ENCODE measurements at places on chromosomes 11 and 22.

GRCh38 chr11:104679258-104679657 is 219.0 kb downstream of the CASP12 start:
- no peak for DNase-seq

- no peak for DNase-seq
Observed at GRCh38 chr11:132296946-132297610, 926.7 kb downstream of the NTM start.

GRCh38 chr22:40512426-40513136 is 123.9 kb downstream of the MRTFA start:
- peak; percentile 77 for DNase-seq

DNA sequence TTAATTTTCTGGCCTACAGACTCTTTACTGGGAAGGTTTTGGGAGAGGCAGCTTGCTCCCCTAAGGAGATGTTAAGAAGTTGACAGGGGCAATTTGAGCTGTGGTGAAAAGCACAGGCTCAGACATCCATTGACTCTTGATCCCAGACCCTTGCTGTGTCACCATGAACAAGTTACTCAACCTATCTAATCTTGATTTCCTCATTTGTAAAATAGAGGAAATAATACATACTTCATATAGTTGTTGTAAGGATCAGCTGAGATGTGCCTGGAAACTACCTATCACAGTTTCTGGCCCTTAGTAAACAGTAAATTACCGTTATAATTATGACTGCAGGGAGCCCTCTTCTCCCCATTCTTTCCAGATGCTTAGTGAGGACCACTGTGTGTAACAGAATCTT is 16.6 kb upstream of the SCGB1D4 start:
- no peak for DNase-seq

DNA sequence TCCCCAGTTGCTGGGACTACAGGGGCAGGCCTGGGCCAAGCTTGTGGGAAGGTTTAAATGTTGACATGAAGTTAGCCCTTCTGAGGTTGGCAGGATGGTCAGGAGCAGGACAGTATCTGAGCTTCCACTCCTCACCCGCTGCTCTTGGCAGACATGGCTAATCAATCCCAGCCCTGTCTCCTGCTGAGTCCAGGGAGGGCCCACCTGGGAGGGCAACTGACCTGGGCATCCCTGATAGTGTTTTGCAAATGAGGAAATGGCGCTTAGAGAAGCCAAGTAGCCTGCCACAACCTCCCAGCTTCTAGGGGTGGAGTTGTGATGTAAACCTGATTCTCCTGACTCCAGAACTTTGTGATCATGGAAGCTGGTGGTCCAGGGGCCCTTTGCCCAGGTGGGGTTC is 16.7 kb downstream of the FLRT1 start:
- no peak for DNase-seq

- no peak for DNase-seq
Observed at GRCh38 chr11:119863851-119864601, 135.0 kb upstream of the NECTIN1 start.

GRCh38 chr11:20688761-20689160 is 19.4 kb downstream of the NELL1 start:
- DNase-seq = no peak

DNA sequence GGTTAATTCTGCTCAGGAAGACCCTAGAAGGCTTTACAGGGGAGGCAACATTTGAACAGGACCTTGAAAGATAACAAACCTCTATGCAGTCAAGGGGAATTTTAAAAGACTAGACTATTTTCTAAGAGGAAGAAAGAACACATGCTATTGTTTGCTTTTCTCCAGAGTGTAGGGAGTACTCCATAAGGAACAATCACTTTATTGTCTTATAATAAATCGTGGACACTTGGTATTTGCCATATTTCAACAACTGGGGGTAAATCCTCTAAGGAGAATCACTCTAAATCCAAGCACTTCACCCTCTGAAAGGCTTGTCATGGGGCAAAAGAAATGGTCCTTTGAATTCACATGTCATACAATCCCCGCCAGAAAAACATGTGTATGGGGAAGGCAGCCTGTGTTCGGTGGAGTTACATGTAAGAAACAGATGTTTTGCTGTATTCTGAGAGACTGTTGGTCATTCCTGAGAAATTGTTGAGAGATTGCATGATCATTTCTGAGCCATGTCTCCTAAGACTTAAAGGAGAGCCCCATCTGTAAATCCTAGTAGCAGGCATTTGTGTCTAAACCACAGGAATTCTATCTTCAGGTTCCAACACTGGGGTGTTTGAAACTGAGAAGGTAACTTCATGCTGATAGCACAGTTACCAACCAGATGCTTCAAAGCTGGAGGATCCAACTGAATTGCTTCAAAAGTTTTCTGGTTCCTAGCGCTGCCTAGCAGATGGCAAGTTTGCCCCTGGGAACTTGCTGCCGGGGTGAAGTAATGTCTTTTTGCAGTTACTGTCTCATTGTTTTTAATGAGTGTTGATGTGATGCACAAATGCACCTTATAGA is 66.8 kb downstream of the FZD4 start:
- DNase-seq = no peak

GRCh38 chr22:29702000-29702930 is 17.5 kb upstream of the CABP7 start:
- DNase-seq = no peak

GRCh38 chr11:8715501-8715900 is 32.9 kb downstream of the RPL27A start:
- no peak for DNase-seq

GRCh38 chr22:46758121-46758520 is 4.3 kb upstream of the TBC1D22A start:
- DNase-seq = no peak

GRCh38 chr11:95593111-95593510 is 196.5 kb downstream of the FAM76B start:
- no peak for DNase-seq

DNA sequence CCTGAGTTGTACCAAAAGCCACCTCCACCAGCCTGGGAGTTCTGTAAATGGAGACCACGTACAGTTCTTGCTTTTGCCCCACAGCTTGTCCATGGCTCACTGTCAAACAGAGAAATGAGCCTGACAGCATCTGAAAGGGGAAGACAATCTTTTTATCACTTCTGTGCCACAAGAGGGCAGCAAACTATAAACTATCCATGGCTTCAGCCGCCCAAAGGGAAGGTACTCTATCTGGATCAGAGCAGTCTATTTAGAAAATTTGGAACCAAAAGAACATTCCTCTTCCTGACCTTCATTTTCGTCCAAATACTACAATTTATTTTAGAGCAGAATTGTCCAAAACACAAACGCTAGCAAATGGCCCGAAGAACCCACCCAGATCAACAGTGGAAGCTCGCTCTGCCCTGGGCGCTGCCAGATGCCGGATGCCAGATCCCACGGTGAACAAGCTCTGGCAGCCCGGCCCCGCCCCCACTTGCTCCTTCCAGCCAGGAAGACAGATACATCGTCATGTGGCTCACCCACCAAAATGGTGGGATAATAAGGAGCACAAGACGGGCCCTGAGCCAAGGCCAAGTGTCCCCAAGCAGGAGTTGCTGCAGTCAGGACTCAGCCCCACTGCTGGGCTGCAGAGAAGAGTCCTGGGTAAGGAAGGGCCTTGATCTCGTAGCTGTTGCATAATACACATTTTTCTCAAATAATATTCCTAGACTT is 23.9 kb upstream of the SCGB1A1 start:
- DNase-seq = no peak

DNA sequence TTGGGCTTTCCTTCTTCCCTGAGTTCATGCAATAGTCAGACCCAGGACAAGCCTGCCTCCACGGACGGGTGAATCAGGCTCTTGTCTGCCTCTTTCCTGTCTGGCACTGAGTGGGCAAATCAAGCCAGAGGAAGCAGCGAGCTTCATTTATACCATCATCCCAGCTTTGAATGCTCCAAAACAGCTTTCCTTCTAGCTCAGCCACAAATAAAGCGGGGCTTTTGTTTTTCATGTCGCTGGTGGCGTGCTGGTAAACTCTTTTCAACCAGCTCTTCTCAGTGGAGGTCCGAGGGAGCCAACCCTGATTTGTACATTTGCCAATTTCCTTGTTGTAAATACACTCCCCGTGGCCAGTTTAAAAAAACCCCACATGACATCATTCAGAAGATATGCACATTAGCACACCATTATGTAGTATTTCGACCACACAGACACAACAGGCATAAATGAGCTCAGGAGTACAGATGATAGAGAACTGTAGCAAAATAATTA is 8.6 kb downstream of the C11orf91 start:
- peak; percentile 85 for DNase-seq

- no peak for DNase-seq
Observed at GRCh38 chr22:44348971-44349560, 36.3 kb upstream of the SHISAL1 start.

GRCh38 chr11:2511421-2512369 is 66.9 kb downstream of the KCNQ1 start:
- DNase-seq = no peak

- no peak for DNase-seq
Observed at GRCh38 chr22:49166211-49166610, 661.5 kb downstream of the BRD1 start.

DNA sequence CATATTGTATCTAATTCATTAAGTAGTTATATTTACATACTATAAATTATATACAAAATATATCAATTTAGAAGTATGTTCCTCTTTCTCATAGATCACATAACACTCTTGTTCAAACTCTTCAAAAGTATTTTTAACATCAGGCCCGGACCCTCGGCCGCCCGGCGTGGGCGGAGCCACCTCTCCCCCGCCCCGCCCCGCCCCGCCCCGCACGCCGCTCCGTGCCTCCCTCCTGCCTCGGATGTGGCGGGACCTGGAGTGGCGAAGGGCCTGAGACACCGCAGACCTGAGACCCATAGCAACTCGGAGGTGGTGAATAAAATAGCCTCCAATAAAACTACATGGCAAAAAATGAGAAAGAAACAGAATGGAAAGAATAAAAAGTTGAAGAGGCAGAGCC is 105.9 kb upstream of the BDNF start:
- no peak for DNase-seq

- no peak for DNase-seq
Observed at GRCh38 chr11:695288-695537, 191 bp upstream of the DEAF1 start.

DNA sequence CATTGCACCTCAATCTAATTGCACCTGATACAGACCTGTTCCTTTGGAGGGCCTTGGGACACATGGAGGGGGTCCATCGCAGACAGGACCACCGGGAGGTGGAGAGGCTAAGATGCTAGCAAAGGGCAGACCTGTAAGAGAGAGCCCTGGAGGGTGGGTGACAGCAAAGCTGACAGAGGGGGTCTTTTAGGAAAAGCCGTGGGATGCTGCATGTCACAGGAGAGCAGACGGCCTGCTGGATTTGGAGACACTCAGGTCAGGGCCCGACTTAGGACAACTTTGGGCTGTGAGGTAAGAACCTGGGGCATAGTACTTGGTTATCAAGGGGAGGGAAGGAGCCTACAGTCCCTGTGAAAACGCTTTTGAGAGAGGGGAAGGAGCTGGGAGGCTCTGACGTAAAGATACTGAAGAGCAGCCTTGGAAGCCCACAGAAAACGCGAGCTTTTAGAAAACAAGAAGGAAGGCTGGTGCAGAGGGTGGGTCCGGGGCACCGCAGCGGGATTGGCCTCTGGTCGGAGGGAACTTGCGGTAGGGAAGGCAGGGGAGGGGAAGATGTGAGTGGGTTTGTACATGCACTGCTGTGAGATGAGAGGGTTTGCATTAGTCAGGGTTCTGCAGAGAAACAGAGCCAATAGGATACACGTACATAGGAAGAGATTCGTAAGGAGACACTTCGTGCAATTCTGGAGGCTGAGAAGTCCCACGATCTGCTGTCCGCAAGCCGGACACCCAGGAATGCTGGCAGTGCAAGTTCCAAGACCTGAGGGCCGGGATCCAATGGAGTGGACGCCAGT is 868.5 kb downstream of the TBC1D22A start:
- DNase-seq = no peak

DNA sequence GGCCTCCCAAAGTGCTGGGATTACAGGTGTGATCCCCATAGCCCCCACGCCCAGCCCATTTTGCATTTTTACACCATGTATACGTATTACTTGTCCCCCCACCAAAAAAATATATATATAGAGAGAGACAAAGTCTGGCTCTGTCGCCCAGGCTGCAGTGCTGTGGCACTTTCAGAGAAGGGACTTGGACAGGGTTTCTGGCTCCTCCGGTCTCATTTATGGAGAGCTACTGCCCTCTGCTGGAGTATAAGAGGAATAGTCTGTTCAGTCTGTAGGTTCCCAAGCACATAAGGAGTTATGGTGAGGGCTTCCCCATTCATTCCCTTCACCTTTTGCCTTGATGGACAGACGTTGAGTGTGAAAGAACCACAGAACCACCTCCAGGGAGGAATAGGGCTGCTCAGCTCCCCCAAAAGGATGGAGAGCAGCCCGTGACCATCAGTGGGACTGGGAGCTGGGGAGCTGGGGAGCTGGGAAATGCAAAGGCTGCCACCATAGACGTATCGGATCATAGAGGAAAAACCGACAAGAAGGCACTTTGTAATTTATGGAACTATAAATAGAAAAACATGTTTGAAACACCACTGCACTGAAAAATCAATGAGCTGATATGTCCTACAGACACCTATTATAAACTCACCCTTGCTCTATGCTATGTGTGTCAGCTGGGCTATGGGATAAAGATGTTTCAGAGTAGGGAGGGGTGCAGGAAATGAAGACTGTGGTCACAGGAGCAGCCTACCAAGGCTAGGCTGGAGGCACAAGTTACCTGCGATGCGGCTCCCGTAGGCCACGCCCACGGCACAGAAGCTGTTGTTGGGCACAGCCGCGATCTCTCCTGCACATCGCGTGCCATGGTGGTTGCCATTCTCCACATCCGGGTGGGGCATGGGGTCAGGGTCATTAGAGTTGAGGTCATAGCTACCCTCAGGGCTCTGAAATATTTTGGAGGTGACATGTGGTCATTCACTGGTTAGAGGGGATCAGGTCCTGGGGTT is 5.2 kb downstream of the PCSK7 start:
- no peak for DNase-seq

GRCh38 chr22:23107487-23108248 is 34.1 kb downstream of the RSPH14 start:
- DNase-seq = no peak

DNA sequence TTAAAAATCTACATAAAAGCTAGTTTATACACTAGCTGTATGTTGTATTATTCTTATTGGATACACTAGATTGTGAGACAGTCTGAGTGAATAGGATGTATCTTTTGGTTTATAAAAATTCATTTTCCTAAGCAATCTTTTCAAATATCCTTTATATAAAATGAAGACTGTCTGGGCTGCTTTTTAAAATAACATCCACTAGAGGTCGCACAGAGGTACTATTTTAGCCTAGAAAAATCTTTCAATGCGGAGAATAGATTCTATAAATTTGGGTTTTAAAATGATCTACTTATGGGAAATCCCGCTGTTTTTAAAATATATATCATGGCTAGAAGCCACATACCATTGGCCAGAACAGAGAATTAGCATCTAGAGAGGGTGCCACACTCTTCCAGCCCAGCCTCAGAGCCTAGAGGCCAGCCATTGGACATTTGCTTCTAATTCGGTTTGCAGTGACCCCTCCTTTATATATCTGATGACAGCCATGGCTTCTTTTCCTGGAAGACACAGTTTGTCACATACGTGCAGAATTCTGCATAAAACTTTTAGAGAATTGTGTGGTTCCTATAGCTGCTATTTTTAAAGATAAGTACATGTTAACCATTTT is 7.3 kb downstream of the C11orf97 start:
- DNase-seq = peak; percentile 85

- DNase-seq = no peak
Observed at GRCh38 chr11:18081551-18081950, 24.3 kb downstream of the SAAL1 start.

Data from SW 1271 (cell line).